ENCODE measurements at places on chromosomes 16 and 17. TPM values are rescaled to one million over a fixed set of nuclear protein-coding genes. Genes with fewer than 3 reads are reported as not detected.

C17orf78 gene
- polyA plus RNA-seq: not detected

PPY gene
- not detected for polyA plus RNA-seq

TBL3 gene
- polyA plus RNA-seq: 38.5 TPM

GRCh38 chr17:76626442-76626841 is 17.1 kb downstream of the ST6GALNAC1 start:
- no peak for DNase-seq

DNA sequence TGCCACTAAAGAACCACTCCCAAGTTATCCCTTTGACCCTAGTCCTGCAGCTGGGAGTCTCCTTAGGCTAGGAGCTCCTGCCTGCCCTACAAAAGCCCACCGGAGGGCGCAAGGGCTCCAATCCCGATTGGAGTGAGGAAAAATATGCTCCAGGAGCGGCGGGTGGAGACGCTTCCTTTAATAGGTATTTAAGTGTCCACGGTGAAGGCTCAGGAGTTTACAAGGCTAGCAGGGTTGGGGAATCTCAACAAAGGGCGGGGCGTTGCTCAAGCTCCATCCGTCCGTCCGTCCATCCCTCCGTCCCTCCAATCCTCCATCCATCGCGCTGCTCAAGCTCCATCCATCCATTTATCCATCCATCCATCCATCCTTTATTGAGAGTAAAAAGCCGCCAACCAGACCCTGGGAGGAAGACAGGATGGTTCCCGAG is 556 bp upstream of the SPNS1 start:
- DNase-seq: peak; percentile 86

- no peak for DNase-seq
Measured at GRCh38 chr17:59311051-59311468, 20.4 kb upstream of the YPEL2 start.

- DNase-seq: peak; percentile 89
Measured at GRCh38 chr16:18969050-18969854, 14.5 kb upstream of the TMC7 start.

- no peak for DNase-seq
Measured at GRCh38 chr17:13725288-13725990, 123.7 kb upstream of the HS3ST3A1 start.

GRCh38 chr17:55433029-55433628 is 11.5 kb upstream of the MMD start:
- DNase-seq: no peak

All from kidney (tissue), 22 donors.